ENCODE measurements at places on chromosomes 11 and 22.
A peak's percentile ranks its signal among the peaks of the same experiment; 100 is the strongest.

DNA sequence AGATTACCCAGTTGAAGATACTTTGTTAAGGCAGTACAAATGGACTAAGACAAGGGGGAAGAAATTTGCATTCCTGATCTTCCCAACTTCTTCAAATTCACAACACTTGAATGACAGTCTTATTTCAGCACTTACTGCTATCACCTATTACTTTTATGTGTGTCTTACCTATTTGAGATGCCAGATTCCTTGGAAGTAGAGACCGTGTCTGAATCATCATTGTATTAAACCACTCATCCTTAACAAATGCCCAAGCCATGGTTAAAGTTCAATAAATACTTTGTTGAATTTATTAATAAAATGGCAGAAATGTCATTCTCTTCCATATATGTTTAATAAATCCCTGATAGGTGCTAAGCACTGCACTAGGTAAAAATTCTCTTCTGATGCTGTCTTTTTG lies 18.3 kb downstream of the SC5D start:
- DNase-seq = peak; percentile 75

- DNase-seq = no peak
Observed at GRCh38 chr11:83676056-83676601, 390.0 kb upstream of the CCDC90B start.

DNA sequence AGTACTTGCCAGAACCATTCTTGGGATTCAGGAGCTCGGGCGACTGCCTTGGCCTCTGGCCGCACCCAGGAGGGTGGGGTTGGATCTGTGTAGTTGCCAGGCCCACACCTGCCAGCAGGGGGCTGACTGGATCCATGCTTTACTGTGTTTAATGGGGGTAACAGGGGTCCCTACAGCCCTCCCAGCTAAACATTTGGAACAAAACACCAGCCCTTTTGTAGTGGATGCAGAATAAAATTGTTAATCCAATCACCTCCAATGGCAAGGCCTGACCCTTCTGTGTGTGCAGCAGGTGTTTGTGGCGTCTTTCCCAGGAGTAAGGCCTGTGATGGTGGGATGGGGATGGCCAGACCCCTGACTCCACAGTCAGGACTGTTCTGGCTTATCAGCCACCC lies 22.5 kb downstream of the SUN2 start:
- DNase-seq = no peak

GRCh38 chr22:32997295-32997694 lies 60.9 kb downstream of the SYN3 start:
- DNase-seq = no peak

GRCh38 chr11:93082900-93083299 lies 113.4 kb downstream of the MTNR1B start:
- DNase-seq = no peak

GRCh38 chr11:88179141-88179540 lies 3.9 kb upstream of the RAB38 start:
- DNase-seq = peak; percentile 96

DNA sequence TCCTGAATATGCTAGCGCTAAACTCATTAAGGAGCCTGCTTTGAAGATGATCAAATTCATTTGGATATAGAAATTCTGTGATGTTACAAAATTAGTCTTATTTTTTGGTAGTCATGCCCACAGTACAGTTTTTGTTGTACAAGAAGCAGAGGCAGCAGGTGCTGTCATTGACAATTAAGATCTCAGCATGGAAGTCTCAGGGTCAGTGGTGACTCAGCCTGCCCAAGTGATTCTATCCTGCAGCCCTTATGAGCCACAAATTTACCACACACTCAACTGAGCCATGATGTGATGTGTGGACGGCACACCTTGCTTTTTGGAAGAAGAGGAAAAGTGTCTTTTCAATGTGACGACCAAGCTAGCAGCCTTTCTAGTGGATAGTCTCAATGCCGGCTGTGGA lies 153.6 kb upstream of the SORL1-AS1 start:
- no peak for DNase-seq

DNA sequence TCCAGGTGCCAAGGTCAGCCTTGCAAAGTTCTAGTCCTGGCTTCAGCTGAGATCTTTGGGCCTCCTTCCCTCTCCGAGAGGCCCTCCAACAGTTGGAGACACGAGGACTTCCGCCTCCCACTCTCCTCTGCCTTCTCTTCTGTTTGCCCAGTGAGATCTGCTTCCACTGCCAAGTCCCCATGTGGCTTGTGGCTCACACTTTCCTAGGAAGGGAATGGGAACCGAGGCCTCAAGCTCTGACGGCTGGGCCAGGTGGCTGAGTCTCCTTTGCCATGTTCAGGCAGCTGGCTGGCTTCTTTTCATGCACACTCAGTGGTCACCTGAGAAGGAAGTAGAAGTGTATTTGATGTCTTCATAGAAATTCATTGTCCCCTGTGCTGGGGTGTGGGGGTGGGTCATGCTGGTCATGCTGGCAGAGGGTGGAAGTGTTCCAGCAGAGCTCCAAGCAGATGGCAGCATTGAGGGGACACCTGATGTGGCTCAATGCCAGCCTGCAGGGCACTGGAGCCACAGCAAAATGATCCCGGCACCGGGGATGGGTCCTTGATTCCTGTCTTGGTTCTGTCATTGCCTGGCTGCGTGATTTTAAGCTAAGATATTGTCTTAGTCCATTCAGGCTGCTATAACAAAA lies 130.4 kb downstream of the ADAMTS15 start:
- DNase-seq = no peak

DNA sequence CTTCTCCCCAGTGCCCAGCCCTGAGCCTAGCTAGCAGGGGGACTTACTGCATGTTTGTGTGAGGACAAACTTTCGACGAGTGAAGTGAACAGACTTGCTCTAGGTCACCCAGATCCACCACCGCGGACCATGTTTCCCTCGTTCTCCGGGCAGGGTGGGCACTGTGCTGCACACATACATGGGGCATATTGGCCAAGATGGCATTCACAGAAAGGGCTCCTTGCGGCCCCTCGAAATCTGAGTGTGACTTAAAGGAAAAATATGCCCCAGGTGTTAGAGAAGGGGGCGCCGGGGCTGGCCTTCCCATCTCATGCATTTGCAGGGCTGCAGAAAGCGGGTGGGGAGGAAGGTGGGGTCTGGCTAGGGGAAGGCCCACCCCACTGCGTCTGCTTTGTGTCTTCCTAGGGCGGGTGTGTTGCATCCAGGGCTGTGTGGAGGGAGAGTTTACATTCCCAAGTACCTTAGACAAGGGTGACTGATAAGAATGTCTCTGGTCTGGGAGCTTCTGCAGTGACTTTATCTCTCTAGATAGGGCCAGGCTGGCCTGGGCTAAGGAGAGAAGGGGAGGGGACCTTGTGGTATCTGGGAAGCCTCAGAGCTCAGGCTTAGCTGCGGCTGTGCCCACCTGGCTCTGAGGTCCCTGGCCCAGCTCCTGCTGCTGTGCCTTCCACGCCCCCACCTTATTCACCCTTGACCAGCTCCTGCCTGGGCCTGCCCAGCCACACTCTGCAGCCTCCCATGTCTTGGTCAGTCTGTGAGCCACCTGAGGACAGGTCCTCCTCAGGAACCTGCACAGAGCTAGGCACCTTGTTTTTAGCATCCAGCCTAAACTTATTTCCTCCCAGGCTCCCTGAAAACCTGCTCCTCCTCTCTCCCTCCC lies 45.8 kb downstream of the LRRC32 start:
- no peak for DNase-seq

- no peak for DNase-seq
Observed at GRCh38 chr11:71913756-71914526, 14.5 kb downstream of the XNDC1N start.

- peak; percentile 49 for DNase-seq
Observed at GRCh38 chr11:116294630-116295029, 478.2 kb downstream of the BUD13 start.

DNA sequence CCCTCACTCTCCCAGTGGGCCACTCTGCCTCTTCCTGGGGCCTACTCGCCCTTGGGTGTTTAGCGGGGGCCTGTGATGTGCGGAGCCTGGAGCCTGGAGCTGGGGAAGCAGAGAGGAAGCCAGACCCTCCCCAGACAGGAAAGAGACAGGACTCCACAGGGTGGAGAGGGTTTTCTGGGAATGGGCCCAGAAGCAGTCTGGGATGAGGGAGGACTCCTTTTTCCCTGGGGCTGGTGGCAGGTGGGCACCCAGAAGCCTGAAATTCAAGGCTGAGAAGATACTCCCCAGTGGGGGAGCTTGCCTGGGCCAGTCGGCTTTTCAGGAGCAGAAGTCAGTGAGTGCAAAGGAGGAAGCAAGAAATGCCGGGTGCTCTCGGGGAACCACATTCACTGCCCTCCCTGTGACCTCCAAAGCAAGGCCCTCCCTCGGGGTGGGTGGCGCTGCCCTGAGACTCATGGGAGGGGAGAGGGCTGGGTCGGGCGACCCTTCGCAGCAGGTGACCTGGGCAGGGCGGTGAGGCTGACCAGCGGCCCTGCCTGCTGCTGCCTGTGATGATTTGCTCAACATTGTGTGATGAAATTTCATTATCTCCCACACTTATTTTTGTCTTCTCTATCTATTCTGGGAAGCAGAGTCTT lies 1377.4 kb downstream of the BRD1 start:
- no peak for DNase-seq

DNA sequence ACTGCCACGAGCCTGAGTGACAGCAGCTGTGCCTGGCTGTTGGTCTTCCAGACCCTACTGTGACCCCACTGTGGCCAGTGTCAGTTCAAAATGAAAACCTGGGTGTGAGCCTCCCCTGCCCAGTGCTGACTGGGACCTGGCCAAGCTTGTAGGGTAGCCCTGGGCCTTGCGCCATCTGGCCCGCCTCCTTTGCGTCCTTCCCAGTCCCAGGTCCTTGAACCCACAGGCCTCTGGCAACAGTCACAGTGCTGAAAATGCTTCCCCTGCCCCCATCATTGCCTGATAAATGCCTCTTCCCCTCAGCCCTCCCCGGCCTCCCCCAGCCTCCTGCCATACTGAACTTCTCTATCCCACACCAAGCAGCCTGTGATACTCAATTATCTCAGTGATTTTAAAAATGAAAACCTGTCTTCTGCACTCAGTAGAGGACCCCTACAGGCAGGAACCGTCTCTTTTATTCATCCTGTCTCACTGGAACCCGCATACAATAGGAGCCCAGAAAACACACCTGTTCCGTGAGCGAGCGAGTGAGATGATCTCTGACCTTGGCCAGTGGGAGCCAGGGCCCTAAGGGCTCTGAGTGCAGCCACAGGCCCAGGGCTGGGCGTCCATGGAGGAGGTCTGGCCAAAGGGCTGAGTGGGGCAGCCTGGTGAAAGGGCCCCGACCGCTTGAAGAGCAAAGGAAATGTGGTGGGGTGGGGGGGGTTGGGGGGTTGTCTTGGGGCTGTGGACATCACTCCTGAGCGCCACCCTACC lies 49.7 kb upstream of the TTLL12 start:
- no peak for DNase-seq

- no peak for DNase-seq
Observed at GRCh38 chr22:47450876-47451475, 688.5 kb downstream of the TBC1D22A start.

GRCh38 chr11:71433648-71434450 lies 14.3 kb downstream of the DHCR7 start:
- DNase-seq = no peak

- DNase-seq = peak; percentile 12
Observed at GRCh38 chr22:27564806-27565205, 236.8 kb downstream of the MN1 start.

GRCh38 chr22:19341500-19341899 lies 50.0 kb upstream of the CLTCL1 start:
- no peak for DNase-seq

DNA sequence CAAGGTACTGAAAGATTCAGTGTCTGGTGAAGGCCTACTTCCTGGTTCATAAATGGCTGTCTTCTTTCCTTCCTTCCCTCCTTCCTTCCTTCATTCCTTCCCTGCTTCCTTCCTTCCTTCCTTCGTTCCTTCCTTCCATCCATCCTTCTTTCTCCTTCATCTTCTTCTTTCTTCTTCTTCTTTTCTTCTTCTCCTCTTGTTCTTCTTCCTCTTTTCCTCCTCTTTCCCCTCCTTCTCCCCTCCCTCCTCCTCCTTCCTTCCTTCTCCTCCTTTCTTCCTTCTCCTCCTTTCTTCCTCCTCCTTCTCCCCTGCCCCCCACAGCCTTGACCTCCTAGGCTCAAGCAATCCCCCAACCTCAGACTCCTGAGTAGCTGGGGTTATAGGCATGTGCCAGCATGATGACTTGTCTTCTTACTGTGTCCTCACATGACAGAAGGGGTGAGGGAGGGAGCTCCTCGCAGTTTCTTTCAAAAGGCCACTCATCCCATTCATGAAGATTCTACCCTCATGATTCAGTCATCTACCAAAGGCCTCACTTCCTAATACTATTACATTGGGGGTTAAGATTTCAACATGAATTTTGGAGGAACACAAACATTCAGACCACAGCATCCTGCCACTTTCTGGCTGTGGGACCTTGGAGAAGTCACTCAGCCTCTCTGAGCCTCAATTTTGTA lies 22.6 kb upstream of the CCDC134 start:
- no peak for DNase-seq

- DNase-seq = no peak
Observed at GRCh38 chr11:27290261-27291050, 72.6 kb downstream of the CCDC34 start.

Measured in renal cortical epithelial cell (primary cell).